ENCODE measurements at places on chromosomes 16 and 17.

GRCh38 chr17:9021158-9021991 is at the start of gene NTN1:
Gene NTN1 (plus strand): TSS chr17:9021510. CDS start chr17:9022374, 864 bp downstream.
- peak; percentile 42 for DNase-seq

DNA sequence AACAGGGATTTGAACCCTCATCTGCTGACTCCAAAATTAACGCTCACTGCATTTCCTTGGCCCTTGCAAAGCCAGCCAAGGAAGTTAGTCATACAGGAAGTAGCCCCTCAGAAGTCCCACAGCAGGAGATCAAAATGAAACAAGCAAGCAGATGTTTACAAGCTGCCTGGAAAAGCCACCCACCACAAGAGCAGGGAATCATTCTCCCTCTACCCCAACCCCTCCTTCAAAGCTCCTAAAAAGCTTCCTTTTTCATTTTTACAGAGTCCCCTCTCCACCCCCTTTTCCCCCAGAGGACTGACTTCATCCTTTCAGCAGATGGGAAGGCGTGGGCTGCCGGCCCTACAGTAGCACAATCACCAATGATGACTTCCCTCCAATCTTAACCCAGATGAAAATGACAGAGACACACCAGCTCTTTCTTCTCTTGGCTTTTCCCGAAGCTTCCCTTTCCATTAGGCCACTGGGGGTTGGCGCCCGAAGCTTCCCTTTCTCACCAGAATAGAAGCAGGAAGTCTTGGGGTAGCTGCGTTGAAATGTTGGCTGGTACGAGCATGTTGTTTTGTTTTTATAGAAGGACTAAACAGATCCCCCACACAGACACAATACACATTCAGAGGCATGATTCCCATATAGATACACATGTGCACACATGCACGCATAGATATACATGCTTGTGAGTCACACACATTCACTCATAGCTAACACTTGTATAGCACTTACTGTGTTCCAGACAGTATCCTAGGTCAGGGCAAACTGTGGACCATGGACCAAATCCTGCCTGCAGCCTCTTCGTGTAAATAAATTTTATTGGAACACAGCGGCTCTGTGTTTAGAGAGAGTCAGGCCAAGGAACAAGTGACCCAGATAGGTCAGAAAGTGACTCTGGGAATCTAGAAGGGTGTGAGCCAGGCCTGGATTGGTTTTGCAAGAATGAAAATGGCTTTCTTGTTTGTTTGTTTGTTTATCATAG is 17.4 kb downstream of the ITPRIPL2 start:
- peak; percentile 99 for DNase-seq

DNA sequence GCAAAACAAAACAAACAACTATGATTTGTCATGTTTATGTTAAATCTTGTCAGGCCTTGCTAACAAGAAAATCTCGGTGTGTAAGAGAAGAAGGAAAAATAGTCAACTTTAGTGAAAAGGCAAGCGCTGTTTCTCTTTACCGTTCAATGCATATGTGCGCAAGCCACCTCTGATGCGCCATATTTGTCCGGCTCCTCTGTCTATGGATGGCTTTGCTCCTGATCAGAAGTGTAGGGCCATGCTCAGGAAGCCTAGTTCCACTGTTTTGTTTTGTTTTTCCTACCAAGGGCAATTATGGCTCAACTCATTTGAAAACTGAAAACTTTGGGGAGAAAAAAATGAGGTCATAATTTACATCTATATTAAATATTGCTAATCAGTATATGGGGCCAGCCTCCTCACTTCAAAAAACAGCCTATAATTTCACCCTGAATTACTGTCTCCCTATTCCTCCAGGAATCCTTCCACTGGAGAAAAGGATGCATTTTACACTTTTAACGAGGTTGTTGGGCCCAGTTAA is 4.5 kb downstream of the MAF start:
- DNase-seq = no peak

DNA sequence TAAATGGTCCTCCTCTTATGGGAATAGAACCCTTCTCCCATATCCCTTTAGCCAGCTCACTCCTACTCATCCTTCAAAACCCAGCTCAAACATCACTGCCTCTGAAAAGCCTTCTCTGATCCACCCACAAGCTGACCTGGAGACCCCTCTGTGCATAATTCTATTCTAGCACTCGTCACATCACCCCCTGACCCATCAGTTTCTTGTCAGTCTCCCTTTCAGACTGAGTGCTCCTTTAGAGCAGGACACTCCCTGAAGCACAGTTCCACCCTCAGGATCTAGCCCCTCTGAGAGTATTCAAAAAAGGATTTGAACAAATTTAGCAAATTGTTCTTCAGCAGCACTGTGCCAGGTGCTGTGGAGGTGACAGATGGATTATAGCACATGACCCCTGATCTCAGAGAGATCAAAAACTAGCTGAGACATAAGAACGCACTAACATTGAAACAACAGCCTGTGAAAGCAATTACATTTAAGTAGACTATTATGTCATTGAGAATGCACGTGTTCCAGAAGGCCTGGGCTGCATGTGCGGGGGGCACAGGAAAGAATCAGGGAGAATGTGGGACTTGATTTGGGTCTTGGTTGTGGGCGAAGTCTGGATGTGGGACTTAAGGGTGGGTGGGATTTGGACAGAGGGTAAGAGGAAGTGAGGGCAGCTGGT is 43.5 kb downstream of the MRPS23 start:
- DNase-seq = no peak

- DNase-seq = peak; percentile 64
Measured at GRCh38 chr16:69435977-69436820, 11.8 kb downstream of the CYB5B start.

- DNase-seq = no peak
Measured at GRCh38 chr16:49016461-49016860, 265.2 kb downstream of the CBLN1 start.

DNA sequence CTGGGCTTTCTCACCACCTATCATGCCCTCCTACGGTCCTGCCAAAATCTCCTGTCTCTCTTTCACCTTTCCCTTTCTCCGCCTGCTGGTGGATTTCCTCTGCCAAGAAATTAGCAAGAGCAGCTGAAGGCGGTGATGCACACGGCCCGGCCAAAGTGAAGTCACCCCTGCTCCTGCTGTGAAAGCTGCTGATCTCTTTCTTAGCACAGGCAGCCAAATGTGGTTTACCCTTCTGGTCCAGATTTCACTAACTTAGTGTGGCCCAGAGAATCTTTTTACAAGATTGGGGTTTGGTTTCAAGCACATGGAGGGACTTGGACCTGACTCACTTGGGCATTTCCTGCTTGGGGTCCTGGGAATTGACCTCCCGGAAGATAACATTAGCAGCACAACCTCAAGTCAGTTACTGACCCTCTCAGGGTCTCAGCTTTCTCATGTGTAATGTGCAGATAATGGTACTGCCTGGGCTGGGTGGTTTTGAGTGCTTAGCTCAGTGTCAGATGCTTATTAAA is 155.7 kb downstream of the SOCS1 start:
- DNase-seq = no peak

DNA sequence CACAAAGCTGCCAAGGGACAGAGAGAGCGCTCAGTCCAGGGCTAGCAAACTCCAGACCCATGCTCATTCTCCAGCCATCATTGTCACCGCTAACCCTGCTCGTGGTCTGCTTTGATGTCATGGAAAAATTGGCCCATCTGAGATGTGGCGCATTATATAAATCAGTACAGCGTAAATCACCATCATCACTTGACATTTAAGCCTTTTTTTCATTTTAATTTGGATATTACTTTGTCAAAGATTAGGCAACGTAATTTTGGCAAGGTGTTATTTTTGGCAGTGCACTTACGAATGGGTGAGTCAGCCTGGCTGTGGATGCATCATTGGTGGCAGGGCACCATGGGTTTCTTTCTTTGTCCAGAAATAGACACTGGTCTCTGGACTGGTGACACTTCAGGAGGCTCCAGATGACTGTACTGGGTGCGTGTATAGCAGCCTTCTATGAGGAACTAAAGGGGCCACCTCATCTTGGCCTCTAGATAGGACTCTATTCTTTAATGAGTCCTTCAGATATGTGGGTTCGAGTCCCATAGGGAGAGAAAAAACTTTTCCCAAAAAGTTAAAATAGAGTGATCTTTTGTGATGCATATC is 166.3 kb downstream of the MSI2 start:
- peak; percentile 67 for DNase-seq

GRCh38 chr17:50681263-50682200 is 26.2 kb downstream of the ANKRD40 start:
- DNase-seq = peak; percentile 70

- no peak for DNase-seq
Measured at GRCh38 chr17:17225901-17226300, 11.1 kb downstream of the FLCN start.

DNA sequence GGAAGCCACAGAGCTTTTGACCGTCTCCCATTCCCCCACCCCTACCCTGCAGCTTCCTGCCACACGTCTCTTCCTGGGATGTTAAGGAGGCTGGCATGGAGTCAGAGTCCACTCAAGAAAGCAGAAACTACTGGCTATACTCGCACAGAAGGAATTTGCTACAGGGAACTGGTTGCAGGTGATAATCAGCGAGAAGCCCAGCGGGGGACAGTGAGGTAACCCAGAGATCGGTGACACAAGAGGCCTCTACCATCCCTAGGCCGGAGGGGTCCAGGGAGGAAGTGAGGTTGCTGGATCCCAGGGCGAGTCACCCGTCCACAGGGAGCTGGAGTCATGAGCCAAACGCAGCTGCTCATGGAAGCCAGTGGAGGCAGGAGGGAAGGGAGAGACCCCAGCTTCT is 93.7 kb downstream of the SDK2 start:
- no peak for DNase-seq

GRCh38 chr17:6257336-6257735 is 177.6 kb downstream of the AIPL1 start:
- no peak for DNase-seq

DNA sequence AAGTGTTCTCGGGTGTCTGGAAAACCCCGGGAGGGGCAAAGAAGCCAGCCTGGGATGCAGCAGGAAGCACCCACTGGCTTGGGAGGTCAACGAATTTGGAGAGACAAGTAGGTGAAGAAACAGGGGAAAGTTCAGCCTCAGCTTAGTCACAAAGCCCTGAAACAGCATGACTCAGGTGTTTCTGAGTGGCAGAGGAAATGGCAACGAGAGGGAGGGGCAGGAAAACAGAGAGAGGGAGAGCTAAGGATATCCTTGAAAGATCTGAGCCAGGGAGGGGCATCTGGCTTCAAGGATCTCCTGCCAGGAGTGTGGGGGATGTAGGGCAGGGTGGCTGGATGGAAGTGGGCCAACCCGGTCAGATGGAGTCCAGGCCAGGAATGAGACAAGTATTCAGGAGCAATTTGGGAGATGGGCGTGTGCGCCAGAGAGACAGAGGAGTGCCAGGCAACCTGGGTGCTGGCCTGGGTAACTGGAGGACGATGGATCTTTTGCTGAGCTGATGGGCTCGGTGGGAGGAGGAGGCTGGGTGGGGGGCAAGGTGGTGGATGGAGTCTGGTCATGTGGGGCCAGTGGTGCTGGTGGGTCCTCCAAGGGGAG is 27.2 kb downstream of the ABCC3 start:
- DNase-seq = peak; percentile 84
